ENCODE measurements at places on chromosomes 3 and 15. TPM values are rescaled to one million over a fixed set of nuclear protein-coding genes. Genes with fewer than 3 reads are reported as not detected.

MYRIP gene
- not detected for total RNA-seq

CCR9 gene
- not detected for total RNA-seq

PLA2G4B gene
- total RNA-seq, result 0.39 TPM

PRRT3 gene
- total RNA-seq, result 1.2 TPM

IGDCC3 gene
- total RNA-seq, result not detected

LXN gene
- 13.6 TPM for total RNA-seq

SCAMP5 gene
- total RNA-seq, result 4.4 TPM

KNG1 gene
- not detected for total RNA-seq

PIERCE2 gene
- 9.9 TPM for total RNA-seq

POC1A gene
- total RNA-seq, result 21.4 TPM

FEZF2 gene
- not detected for total RNA-seq

NANOGP8 gene
- total RNA-seq, result not detected

PAQR5 gene
- total RNA-seq, result 3.3 TPM

- peak; percentile 85 for DNase-seq
These were observed 193.4 kb upstream of the RASGRP1 start for GRCh38 chr15:38758043-38758442.

DNA sequence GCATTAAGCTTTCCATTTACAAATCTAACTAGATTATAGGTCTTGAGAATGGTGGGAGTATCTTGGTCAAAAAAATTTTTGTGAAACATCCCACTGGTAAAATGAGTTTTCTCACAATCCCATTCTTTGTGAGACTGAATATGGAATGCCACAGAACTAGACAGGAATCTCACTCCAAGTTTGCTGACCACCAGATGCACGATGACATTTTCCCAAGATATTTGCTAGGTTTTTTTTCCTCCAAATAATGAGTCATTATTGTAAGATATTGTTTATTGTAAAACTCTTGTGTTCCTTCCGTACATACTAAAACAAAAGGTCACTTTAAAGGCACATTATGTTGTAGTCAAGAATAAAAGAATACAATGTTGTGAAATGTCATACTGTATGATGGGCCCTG, 53.9 kb downstream of the COPS2 start:
- peak; percentile 19 for DNase-seq

DNA sequence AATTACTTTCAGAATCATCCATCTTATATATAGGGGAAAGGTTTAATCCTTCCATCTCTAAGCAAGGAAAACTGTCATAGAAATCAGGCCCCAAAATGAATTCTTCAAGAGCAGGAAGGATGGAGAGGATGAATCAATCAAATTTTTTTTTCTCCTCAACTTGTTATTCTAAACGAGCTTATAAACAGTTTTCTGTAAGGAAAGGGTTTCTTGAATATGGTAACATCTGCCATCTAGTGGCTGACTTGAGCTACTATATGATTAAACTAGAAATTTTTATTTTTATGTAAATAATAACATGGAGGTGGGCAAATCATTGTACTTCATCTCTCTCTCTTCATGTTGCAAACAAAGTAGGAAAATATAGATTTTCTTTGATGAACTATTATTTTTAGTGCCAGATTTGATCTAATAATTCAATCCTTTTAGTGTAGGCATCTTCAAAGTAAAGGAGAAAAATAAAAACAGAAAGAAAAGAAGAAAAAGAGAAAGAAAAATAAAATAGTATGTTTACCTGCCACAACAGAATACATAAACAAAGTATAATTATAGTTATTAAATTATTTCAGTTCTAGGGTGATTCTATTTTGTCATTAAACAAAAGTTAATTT, 146.6 kb downstream of the SERPINI1 start:
- peak; percentile 60 for DNase-seq

DNA sequence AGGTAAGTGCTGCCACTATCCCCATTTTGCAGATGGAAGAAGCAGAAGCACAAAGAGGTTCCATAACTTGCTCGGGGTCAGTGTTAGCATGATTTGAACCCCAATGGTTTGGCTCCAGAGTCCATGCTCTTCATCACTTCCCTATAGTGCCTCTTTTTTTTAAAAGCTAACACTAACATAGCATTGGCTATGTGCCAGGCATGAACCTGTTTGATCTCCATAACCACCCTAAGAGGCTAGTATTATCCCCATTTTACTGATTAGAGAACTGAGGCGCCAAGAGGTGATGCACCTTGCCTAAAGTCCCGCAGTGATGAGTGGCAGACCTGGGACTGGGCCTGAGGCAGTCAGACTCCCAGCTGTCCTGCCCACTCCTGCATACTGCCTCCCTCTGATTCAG, 7.3 kb downstream of the LINGO1 start:
- DNase-seq, result no peak

DNA sequence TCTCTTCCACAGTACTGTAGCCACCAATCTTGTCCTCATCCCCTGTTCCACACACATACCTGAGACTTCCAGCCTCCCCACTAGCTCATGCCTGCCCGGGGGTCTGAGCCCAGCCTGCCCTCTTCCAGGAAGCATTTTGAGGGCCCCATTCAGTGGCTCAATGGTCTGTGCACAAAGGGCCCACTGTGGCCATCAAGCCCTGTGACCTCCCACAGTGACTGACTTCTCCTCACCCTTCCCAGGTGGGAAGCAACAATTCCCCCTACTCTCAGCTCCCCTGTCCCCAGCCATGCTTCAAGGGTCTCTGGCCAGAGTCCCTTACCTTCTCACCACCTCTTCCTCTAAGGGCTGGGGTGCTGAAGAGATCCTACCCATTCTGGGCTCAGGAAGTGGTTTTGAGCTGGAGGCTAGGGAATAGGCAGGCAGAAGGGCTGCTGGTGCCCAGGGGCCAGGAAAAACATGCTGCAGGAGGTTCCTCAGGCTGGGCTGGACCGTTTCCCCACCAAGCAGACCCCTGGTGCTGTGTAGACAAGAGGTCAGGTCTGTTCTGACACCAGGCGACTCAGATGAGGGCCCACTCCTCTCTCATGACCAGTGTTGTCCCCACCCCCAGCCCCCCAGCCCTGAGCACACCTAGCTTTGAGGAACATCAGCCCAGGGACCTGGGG, 3.0 kb upstream of the KLF15 start:
- DNase-seq, result no peak

DNA sequence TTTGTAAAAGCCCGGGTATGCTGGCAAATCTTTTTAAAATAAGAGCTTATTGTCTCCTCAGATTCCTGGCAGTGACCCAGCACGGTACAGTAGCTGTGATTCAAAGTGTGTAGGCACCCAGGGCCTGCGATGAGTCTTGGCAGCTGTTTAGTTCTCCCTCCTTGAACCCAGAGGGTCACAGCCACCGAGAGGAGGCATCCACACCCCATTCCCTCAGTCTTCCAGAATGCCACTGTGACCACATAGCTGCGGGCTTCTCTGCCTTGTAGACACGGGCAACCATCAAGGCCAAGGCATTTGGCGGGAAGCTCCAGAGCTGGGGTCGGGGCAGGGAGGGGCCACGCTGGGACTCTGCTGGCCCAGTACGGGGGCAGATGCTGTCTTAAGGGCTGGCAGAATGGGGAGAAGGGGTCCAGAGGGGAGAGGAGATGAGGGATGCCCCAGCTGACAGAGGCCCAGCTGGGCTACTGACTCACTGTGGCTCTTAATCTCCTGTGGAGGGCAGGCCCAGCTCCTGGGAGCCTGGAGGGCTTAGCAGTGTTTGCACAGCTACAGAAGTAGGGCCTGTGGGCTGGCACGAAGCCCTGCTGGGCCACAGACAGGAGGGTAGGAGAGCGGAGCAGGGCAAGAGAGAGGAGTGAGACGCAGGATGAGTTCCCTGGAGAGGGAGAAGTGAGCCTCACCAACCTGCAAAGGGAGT, 68.8 kb upstream of the DLG1 start:
- DNase-seq, result peak; percentile 100

DNA sequence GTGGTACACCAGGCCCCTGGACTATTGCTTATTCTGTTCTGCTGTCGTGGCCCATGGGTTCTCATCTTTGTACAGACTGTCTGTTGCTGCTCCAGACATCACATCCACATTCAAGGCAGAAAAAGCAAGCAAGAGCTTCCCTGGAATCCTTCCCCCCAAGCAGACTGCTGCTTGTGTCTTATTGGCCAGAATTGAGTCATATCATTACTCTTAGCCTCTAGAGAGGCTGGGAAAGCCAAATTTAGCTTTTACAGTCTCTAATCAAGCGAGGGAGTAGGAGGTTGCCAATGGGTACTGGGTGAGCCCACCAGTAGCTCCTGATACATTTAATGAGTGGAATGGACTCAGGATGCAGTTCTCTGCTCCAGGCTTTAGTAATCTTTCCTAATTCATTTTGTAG, 39.4 kb downstream of the RAB6B start:
- peak; percentile 24 for DNase-seq

GRCh38 chr3:90062016-90062415, 954.6 kb downstream of the EPHA3 start:
- no peak for DNase-seq

DNA sequence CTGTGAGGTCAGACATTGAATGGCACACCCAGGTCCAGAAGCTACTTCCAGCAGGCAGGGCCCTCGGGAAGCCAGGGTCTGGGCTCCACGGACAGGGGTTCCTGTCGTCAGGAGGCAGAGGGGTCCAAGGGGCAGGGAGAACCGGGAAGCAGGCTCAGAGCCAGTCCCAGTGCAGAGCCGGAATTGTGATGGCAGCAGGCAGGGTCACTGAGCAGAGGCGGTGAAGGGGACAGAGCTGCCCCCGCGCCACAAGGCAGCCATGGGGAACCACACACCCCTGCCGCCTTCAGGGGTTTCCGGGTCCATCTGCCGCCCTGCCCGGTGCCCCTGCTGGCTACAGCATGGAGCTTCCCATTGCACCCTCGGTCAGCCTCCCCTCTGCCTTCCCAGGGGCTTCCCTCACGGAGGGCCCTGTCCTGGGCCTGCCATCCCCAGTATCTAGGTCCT, 136.9 kb downstream of the NSMCE3 start:
- DNase-seq, result no peak

DNA sequence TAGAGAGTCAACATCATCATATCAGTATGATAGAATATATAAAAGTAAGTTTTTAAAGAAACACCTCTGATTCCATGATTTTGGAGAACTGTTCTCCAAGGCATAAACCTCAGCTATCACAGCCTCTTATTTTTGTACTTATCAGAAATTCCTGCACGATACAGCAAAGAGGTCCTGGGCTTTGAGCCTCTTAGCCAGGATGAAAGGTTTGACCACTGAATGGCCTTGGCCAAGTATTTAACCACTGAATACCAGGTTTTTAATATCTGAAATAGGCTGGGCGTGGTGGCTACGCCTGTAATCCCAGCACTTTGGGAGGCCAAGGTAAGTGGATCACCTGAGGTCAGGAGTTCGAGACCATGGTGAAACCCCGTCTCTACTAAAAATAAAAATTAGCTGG, 1.9 kb upstream of the FAM174B start:
- no peak for DNase-seq

- DNase-seq, result no peak
These were observed 16.5 kb upstream of the CFAP161 start for GRCh38 chr15:81117581-81117980.

GRCh38 chr3:37072892-37073291, 79.6 kb downstream of the MLH1 start:
- DNase-seq, result peak; percentile 88

- DNase-seq, result no peak
These were observed 56.2 kb downstream of the ARHGEF26 start for GRCh38 chr3:154177406-154177805.

GRCh38 chr3:11476735-11477144, 167.0 kb downstream of the VGLL4 start:
- DNase-seq, result no peak

DNA sequence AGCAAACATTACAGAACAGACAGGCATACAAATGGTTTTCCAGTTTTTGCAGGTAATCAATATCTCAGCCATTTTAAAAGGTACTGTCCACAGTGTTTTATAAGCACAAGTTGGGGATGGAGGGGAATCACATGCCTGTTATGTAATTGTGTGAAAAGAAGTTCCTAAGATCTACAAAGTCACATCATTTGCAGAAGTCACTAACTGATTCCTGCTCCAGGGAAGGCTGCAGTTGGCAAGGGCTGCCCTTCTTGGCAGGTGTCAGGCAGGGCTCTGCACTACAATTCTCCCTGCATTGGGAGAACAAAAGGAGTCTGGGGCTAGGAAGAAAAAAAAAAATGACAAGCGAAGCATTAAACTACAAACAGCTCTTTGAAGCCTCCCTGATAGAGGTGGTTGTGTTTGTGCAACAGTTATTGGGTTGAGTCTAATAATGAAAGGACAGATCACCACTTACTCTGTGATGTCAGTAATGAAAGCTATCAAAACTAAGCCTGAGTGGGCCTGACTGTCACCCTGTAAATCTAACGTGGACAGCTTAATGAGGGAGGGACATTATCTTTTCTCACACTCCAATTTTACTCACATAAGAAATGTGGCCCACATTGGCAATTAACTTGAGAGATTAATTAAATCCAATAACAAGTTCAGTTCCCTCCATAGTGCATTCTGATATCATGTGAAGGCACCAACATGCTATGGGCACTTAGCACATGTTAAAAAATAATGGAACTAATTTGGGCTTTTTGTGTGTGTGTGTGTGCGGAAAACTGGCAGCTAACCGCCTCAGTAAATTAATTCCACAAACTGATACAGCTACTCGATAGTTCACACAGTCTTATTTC, 242.9 kb downstream of the FHIT start:
- DNase-seq, result no peak

DNA sequence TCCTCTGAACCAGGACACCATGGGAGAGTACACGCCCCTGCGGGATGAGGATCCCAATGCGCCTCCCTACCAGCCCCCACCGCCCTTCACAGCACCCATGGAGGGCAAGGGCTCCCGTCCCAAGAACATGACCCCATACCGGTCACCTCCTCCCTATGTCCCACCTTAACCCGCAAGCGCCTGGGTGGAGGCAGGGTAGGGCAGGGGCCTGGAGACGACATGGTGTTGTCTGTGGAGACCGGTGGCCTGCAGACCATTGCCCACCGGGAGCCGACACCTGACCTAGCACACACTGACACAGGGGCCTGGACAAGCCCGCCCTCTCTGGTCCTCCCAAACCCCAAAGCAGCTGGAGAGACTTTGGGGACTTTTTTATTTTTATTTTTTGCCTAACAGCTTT, 21.2 kb upstream of the BSN start:
- no peak for DNase-seq

DNA sequence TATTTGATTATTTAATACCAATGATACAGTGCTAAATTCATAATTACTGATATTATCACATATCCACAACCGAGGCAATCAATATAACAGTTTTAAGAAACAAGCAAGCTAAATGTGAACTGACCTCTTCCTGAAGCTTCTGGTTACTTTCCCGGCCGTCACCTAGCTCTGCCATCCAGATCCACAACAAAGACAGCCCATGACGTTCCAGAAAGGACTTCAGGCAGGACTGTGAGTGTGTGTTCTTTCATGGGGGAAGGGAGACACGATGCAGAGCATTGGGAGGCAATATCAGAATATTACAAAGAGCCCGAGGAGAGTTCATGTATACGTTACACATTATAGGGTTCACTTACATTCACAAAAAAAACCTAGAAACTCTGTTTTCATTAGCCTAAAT, 77.8 kb downstream of the SETD2 start:
- no peak for DNase-seq

All from RPMI7951 (cell line).